ENCODE measurements at places on chromosomes 1 and 21.

DNA sequence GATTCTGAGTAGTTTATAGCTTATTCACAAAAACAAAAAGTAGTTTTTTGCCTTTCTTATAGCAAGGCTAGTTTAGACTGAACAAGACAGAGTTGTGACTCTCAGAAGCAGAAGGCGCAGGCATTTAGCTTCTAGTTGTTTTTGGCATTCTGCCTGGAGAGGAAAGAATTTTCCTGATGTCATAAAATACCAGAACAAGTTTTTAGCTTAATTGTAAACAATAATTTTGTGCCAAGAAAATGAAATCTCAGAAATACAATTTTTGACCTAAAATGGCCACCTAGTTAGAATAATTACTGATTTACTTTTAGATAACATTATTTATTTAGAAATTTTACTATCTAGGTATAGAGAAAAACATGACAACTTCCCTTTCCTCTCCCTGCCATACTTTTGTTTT is 1.0 kb downstream of the DNAJB4 start:
- DNase-seq, result no peak

DNA sequence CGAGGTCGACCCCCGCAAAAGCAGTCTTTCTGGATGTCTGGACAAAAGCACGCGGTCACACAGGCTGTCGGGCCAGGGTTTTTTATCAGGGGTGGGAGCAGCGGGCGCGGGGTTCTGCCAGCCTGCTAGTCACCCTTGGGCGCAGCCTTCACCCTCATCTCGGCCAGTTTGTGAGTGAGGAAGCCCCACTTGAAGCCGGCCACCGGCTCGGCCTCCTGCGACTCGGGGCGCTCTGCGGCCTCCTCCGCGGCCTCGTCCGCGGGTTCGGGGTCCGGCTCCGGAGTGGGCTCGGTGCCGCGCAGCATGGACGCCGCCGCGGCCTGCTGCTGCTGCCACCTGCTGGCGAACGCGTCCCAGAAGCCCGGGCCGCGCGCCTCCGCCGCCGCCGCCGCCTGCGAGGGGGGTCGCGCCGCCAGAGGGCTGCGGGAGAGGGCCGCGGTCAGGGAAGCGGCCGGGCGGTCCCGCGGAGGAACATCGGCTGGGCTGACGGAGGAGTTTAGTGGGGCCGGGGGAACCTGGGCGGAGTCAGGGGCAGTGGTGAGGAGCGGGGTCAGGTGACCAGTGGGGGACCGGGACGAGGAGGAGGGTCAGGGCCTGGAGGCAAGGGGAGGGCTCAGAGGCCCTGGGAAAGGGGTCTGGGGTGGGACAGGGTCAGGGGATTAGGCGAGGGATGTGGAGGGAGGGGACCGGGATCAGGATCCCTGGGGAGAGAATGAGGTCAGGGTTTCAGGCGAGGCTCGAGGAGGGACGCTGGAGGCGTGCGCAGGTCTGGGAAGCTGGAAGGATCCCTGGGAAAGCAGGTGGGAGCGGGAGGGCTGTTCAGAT is 4.5 kb downstream of the C1orf232 start:
- DNase-seq, result peak; percentile 27

DNA sequence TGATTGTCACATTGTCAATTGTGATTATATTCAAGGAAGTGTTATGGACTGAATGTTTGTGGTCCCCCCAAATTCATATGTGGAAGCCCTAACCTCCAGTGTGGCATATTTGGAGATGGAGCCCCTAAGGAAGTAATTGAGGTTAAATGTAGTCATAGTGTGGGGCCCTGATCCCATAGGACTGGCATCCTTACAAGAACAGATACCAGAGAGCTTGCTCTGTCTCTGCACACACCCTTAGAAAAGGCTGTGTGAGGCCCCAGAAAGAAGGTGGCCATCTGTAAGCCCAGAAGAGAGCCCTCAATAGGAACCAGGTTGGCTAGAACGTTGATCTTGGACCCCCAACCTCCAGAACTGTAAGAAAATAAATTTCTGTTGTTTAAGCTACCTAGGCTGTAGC is 28.1 kb downstream of the VANGL1 start:
- no peak for DNase-seq

DNA sequence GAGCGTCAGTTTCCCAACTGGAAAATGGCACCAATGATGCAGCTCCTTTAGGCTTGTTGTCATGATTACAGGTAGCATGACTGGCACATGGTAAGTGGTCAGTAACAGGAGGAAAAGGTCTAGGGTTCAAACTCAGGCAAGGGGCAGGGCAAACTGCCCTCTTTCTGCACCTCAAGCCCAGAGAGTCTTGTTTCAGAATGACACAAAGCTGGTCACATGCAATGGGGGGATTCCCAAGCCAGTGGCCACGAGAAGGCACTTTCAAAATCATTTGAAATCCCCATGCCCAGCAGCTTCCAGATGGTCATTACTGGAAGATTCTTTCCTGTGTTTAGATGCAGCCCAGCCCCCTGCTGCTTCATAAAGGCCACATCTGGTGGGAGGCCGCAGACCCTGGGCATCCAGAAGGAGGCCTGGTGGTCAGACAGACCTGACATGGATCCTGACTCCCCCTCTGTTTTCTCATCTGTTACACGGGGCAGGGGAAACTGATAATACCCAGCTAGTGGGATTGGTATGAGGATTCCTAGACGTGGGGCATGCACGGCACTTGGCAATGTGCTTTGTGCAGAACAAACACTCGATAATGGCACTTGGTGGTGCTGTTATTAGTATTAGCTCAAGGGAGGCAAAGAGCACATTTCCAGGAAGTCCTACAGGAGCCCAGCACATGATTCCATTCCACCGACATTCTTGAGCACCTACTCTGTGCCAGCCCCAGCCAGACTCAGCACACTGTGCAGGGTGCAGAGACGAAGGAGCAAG is 6.9 kb upstream of the PLA2G2D start:
- DNase-seq, result no peak

DNA sequence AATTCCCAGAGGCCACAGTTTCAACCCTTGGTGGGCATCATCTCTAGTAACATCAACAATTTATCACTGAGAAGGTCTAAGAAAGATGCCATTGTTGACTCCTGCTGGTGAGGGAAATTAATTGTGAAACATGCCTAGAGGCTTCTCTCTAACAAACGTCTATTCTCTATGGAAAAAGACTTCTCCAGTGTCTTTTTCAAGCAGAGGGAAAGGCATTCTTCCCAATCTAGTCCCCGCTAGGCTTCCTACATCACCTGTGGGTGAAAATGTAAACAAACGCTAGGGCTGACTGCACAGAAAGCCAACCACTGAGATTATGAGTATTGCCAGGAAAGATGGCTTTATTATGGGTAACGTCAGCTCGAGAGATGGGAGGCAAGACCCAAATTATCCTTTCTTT is 677.4 kb downstream of the NCAM2 start:
- DNase-seq, result no peak

DNA sequence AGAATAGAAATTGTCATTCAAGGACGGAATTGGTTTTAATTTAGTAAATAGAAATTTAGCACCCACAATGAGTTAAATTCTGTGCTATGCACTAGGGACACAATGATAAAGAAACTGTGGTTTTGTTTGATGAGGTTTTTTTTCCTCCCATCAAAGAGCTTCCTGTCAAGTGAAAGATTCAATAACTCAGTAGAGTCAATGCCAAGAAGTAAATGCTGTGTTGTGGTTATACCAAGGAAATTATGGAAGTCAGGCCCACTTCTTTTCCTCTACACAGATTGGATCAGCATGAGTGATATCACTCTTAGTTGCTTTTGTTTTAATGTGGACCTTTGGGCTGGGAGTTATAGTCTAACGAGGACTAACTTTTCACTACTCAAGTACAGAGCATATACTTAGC is 1269.6 kb upstream of the ADGRL2 start:
- DNase-seq, result no peak

- no peak for DNase-seq
Measured at GRCh38 chr1:5519366-5520135, 472.7 kb downstream of the NPHP4 start.

- no peak for DNase-seq
Measured at GRCh38 chr1:119772298-119772697, 3.6 kb upstream of the HMGCS2 start.

DNA sequence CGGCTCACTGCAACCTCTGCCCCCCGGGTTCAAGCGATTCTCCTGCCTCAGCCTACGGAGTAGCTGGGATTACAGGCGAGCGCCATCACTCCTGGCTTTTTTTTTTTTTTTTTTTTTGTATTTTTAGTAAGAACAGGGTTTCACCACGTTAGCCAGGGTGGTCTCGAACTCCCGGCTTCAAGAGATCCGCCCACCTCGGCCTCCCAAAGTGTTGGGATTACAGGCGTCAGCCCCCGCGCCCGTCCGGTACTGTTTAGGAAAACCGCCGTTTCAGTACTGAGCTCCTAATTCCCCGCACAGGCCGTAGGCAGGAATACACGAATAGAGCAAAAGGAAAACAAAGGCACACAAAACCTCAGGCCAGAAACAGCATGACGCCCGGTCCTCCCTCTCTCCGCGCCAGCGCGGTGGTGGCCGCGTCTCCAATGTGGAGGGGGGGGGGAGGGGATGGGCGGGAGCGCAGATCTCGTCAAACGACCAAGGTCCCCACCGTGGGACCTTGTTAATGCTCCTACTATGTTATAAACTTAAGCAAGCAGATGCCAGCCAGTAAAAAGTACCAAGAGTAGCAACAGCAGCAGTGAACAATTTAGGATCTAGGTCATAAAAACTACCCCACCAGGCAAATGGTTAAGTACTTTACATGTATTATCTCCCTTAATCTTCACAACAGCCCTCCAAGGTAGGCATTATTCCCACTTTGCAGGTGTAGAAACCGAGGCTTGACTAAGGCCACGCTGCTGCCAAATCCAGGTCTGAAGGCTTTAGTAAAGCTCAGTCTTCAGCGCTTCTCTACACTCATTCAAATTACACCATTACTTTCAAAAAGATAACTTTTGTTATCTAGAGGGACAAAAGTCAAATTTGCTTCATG is 648 bp upstream of the ADAR start:
- no peak for DNase-seq

GRCh38 chr1:168127503-168127902 is 9.2 kb downstream of the GPR161 start:
- DNase-seq, result no peak

DNA sequence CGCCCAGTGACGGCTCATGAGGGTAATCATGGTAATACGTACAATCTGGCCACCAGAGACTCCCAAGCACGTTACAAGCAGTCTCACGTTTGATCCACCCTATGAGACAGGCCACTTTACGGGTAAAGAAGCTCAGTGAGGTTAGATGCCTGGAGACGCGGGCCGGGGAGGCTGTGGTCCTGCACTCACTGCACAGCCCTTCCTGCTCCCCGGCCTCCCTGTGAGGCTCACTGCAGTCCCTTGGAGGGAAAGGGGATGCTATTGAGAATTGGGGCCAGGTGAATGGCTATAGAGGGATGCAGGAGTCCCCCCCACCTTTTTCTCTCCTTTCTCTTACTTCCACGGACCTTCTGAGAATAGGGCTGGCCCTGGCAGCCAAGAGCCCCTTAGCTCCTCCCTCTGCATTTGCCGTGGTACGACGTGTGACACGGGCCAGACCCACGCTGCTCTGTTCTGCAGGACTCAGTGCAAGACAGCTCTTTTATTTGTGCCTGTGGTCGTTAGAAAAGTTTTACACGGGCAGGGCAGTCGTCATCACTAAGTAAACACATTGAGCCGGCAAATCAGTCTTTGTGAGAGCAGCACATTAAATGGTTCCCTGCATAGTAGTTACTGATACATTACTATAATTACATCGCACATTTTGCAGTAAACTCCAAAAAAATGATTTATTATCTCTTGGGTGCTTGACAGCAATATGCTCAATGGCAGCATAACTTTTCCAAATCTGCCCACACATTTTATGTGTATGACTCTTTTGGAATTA is 18.8 kb downstream of the KIF26B start:
- no peak for DNase-seq

DNA sequence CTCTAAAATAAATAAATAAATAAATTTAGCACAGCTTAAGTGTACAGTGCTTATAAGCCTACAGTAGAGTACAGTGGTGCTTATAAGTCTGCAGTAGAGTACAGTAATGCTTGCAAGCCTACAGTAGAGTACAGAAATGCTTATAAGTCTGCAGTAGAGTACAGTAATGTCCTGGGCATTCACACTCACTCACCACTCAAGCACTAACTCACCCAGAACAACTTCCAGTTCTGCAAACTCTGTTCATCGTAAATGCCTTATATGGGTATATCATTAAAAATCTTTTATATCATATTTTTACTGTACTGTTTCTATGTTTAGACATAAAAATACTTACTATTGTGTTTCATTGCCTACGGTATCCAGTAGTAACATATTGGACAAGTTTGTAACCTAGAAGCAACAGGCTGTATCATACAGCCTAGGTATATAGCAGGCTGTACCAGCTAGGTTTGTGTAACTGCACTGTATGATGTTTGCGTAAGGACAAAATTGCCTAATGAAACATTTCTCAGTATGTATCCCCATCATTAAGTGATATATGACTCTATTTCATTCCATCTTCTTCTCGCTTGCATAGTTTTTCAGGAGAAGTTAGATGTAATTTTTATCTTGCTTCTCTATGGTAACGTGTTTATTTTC is 14.0 kb upstream of the S100B start:
- DNase-seq, result no peak

DNA sequence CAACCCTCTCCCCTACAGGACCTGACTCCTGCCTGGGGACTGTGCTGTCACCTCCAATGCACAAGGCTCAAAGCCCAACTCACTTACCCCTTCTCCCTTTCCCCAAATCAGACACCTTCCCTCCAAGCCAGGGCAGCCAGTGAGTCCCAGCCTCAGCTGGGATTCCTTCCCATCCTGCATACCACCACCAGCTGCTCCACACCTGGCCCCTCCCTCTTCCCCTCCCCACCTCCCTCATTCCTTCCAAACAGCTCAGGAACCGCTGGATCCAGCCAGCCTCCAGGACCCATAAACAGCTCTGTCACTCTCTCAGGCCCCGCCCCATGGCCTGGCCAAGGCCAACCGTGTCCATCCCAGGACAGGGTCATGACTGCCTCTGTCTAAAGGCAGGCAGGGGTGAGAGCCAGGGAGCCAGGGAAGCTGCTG is 41.4 kb downstream of the ACOT7 start:
- no peak for DNase-seq

DNA sequence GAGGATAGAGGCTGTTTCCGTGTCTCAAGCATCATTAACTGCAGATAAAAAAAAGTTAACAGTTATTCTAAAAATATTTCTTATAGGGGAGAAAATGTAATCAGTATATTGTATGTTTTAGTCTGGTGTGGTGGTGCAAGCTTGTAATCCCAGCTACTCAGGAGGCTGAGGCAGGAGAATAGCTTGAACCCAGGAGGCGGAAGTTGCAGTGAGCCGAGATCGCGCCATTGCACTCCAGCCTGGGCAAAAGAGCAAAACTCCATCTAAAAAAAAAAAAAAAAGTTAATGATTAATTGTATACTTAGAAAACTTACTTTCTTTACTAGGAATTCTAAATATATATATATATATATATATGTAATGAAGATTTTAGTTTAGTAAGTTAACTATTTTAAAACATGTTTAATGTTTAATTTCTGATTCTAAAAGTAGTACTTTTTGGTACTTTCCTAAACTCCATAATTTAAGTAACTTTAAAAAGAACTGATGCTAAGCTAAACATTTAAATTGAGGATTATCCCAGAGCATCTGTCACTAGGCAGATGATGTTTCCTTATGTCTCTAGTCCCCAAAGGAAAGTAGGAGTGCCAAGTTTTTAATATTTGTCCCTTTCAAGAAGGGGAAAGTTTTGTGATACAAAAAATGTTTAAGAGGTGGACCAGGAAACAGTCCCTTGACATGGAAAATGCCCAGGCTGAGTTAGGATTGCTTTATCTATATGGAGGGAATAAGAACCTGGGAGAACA is 66.3 kb downstream of the DYRK1A start:
- DNase-seq, result no peak

GRCh38 chr1:5972198-5972520 is 20.1 kb downstream of the NPHP4 start:
- no peak for DNase-seq

Measured in activated gamma-delta T cell (primary cell).